ENCODE measurements at places on chromosomes 6 and 20.

DNA sequence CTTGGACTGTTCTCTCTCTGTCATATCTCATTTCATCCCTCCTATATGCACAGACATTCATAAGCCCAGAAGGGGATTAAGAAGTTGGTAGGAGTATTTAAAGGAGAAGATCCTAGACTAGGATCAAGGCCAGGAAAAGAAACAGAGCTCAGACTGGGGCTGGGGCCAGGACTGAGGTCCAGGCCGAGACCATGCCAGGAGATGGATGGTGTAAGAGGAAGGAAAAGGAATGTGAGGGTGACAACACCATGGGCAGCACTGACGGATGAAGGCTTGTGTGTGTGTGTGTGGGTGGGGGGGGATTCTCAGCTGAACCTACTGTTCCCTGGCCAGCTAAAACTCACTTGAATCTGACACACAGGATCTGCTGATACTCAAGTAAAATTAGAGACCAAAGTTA, 182.1 kb downstream of the KIF6 start:
- DNase-seq = no peak

DNA sequence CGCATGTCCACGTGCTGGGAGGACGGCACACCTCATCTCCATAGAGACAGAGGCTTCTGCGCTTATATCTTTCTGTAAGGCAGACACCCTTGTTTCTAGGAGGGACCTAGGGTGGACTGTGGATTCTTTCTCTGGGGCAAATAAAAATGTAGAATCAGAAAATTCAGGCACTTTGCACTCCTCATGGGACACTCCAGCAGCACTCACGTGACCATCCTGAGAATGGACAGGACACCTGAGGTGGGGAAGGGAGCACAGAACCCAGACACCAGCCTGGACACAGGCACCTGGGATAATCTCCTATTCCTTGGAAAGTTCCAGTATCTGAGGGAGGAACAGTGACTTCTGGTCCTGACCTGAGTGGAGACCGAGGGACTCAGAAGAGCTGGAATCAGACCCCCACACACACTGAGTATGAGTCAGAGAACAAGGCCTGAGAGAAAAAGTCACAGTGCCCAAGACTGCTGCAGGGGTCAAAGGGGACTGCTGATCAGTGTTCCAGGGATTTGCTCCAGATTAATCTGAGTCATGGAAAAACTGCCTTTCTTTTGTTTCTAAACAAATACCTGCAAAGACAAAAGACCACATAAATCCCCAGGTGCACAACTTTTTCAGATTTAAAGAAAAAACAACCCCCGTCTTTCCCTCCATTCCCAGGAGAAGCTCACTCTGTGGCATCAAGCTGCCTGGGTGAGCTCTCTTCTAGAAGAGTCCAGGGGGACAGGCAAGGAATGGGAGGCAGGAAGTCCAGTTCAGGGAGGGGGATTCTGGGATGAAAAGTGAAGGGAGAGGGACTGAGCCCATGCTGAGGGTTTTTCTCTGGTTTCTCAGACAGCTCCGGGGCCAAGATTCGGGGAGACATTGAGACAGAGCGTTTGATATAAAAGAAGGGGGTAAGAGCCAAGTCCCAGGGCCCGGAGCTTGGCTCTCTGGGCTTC, 35.6 kb upstream of the MICB start:
- DNase-seq = no peak

GRCh38 chr20:1660246-1660645, 2.7 kb upstream of the SIRPG start:
- no peak for DNase-seq

DNA sequence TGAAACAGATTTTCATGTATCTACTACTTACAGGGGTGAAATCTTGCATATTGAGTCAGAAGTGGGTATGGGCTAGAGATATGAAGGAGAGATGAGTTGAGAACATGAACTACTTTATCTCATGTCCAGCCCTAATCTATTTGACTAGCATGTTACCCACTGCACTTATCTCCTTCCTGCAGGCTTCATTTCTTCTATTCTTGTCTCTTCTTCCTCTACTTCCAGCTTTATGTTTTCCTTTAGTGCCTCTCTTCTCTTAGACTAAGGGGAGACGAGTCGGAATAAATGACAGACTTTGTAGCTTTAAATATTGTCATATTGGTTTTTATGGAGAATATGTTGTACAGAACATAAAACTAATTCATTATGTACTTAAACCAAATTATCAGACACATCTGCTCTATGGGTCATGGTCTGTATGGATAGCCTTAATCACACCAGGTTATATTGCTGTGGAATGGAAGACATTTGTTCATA, 5.3 kb downstream of the RAB32 start:
- DNase-seq = no peak

- no peak for DNase-seq
These were observed 168.4 kb downstream of the VEGFA start for GRCh38 chr6:43938178-43939105.

GRCh38 chr6:65988006-65988405, 281.0 kb upstream of the EYS start:
- DNase-seq = no peak

DNA sequence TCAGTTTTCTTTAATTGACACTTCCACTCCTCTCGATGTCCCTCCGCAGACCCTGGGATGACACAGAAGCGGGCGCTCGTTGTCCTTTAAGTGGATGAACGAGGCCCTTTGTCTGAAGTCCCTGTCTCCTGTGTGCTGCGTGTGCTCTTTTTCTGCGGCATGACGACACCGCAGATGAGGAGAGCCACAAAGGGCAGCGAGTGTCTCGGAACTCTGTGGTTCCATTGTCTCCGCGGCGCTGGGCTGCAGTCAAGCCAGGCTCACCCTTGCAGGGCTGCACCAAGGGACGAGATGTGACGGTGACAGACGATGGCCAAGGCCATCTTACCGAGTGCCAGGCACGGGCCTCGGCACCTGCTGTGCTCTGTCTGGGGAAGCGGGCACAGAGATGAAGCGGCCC, 10.6 kb downstream of the PRR18 start:
- no peak for DNase-seq

DNA sequence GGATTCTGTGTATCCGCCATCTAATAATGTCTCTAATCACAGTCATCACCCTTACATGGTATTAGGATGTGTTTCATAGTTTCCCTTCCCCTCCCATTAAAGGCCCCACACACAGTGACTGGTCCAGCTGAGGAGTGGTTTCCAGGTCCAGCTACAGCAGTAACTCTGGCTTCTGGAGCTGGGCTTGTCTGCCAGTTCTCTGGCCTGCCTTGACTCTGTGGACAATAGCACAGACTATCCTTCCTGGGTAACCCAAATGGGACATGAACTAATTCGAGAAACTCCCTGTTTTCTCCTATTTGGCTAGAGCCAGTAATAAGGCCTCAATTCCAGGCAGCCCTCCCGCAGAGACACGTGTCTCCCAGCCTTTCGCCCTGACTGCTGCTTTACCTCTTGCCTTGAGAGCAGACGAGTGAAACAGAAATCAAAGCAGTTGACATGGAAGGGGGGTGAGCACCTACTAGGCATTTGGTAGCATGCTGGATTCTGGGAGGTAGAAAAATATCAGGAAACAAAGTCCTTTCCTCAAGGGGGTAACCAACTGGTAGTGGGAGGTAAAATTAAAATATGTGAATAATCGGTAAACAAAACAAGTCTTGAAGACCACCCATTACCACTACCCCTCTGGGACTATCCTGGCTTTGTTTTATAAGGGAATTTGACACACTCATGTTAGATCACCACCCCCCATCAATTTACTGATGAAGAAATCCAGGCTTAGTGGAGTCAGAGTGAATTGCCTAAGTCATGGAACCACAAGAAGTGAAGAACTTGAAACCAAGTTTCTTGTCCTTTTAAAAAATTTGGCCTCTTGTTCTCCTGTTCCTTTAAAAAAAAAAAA, 1.2 kb downstream of the TRAF3IP2 start:
- DNase-seq = no peak

Data from cortex of kidney (tissue), 1 donor.